CD4-positive, alpha-beta T cell treated with Interleukin-12 subunit alpha and Interleukin-12 subunit beta, for 1 hour (primary cell): ENCODE measurements at places on chromosomes 7 and 10.
A peak's percentile ranks its signal among the peaks of the same experiment; 100 is the strongest.

- DNase-seq, result no peak
Observed at GRCh38 chr10:131314799-131315198, 3.3 kb upstream of the TCERG1L start.

- no peak for DNase-seq
Observed at GRCh38 chr10:128306535-128306934, 180.3 kb upstream of the MKI67 start.

DNA sequence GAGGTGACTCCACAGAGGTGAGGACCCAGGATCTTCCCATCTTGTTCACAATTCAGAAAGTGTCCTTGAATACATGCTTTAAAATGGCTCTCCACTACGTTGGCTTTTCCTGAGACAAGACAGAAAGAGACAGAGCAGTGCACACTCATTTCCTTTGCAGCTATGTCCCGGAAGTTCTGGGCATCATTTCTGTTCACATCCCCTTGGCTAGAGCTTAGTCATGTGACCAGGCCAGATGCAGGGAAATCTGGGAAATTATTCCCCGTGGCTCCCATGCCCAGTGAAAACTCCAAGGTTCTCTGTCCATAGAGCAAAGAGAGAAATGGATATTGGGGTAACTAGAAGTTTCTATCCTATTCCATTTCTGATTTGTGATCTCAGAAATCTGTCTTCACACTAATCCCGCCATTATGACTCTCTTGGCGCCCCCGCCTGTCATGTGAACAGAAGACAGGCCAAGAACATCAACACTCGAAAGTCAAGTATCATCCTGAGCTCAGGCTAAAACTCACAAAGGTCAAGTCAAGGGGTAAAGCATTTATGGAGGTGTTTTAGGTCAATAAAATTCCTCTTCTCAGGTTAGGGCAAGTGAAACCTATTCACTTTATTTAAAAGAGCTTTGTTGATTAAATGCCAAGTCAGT is 251.4 kb upstream of the HABP2 start:
- DNase-seq, result no peak

DNA sequence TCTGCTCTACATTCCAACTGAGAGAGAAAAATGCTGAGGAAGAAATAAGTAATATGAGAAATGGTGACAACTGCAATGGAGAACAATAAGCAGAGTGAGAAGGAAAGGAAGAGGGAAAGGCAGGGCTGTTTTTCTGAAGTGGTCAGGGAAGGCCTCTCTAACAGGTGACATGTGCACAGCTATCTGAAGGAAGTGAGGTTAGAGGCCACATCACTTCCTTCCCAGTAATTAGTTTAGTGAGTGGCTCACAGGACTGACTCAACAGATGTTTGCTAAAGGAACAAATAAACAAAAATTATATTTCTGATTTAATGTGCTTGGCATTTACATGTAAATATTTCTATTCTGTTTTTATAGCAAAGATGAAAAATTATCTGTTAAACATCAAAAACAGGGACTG is 77.9 kb downstream of the ARHGAP21 start:
- peak; percentile 10 for DNase-seq

- DNase-seq, result no peak
Observed at GRCh38 chr10:78402591-78402990, 368.9 kb downstream of the RPS24 start.

DNA sequence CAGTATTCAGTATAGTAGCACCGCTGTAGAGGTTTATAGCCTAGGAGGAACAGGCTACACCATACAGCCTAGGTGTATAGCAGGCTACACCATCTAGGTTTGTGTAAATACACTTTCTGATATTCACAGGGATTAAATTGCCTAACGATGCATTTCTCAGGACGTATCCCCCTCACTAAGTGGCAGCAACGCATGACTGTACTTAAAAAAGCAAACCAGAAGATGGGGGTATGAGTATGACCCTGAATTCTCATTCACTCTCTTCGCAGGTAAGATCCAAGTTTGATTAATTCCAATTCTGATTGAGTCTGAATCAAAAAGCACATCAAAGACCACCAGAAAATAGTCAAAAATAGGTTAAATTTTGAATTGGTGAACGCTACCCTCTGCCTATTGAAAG is 972 bp downstream of the ORC5 start:
- no peak for DNase-seq

- DNase-seq, result no peak
Observed at GRCh38 chr7:55485501-55486191, 86.7 kb downstream of the VOPP1 start.

DNA sequence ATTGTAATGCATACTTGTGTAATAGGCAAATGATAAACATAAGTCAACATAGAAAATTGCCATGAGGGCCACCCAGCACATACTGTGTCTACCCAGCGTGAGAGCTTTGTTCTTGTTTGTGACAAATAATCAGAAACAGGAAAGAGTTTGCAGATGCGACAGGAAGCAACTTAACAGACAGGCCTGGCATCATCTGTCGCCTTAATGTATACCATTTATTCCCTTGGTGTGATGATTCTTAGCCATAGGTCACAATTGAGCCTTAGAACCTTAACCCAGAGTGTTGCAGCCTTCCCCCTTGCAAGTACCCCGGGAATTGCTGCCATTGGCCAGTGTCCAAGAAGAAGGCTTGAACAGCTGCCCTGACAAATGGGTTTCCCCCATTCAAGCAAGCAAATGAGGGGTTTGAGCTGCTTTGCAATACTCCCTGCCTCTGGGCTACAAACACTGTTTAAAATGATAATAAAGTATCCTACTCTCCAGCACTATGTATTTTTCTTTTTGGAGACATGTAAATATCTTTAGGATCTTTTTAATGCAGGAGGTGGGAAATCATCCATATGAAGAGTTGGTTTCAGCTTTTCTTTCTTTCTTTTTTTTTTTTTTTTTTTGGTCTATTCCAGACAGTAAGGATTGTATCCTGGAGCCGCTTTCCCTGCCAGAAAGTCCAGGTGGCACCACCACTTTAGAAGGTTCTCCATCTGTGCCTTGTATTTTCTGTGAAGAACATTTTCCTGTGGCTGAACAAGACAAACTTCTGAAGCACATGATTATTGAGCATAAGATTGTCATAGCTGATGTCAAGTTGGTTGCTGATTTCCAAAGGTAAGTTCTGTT is 80.0 kb downstream of the ZNF277 start:
- no peak for DNase-seq
